ENCODE measurements at places on chromosomes 7 and 10.

DNA sequence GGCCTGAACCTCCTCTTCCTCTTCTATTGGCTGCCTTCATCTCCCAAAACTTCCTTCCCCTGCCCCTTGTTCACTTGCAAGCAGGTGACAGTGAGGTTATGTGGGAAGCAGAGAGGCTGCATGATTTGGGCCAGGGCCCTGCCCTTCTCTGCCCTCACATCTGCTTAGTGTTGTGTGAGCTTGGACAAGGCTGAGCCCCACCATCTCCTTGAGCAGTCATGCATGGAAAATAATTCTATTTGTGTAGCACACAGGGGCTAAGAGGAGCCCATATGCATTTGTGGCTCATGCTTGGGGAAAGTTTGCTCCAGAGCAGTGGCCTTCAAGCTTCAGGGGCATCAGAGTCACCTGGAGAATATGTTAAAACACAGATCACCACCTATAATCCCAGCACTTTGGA, 26.8 kb upstream of the AQP1 start:
- no peak overlapping the region for H3K4me3 ChIP-seq
- no peak for DNase-seq
- H3K36me3 ChIP-seq = no peaks in the 10 kb centered on the region
- no peaks in the 10 kb centered on the region for H3K4me1 ChIP-seq

DNA sequence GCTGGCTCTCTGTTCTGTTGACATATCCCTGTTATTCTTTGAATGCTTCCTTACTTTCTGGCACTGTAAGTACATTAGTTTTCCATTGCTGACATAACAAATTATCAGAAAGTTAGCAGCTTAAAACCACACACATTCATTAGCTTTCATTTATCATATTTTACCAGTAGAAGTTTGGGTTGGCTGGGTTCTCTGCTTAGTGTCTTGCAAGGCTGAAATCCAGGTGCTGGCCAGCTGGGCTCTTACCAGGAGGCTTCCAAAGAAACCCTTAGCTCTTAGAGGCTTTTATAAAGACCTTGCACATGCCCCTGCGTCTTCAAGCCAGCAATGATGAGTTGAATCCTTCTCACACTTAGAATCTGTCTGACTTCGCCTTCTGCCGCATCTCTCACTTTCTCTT, 160.6 kb downstream of the MLLT10 start:
- DNase-seq = no peak
- H3K27ac ChIP-seq = no peak overlapping the region
- peaks cover 49% of the 10 kb centered on the region for H3K36me3 ChIP-seq
- no peak overlapping the region for H3K4me3 ChIP-seq

- no peaks in the 10 kb centered on the region for H3K36me3 ChIP-seq
- no peaks in the 10 kb centered on the region for H3K4me1 ChIP-seq
- DNase-seq = no peak
These were observed 85.8 kb upstream of the PITRM1 start for GRCh38 chr10:3258394-3258793.

DNA sequence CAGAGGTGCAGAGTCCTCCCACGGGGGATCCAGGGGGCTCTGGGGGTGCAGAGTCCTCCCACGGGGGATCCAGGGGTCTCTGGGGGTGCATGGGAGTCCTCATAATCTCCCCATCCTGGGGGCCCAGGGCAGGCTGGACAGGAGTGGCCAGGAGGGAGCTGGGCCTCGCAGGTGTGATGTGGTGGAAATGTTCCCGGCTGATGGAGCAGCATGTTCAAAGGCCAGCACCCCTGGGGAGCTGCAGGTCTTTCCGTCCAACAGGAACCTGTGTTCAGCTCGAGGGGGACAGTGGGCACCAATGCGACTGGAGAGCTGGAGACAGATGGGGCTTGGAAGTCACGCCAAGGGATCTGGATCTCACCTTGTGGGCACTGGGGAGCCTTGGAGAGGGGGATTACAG, 38.5 kb upstream of the PSMG3 start:
- DNase-seq = no peak
- H3K27ac ChIP-seq = no peak overlapping the region
- peaks cover 6% of the 10 kb centered on the region for H3K27me3 ChIP-seq
- H3K4me1 ChIP-seq = no peaks in the 10 kb centered on the region
- H3K4me3 ChIP-seq = no peak overlapping the region

DNA sequence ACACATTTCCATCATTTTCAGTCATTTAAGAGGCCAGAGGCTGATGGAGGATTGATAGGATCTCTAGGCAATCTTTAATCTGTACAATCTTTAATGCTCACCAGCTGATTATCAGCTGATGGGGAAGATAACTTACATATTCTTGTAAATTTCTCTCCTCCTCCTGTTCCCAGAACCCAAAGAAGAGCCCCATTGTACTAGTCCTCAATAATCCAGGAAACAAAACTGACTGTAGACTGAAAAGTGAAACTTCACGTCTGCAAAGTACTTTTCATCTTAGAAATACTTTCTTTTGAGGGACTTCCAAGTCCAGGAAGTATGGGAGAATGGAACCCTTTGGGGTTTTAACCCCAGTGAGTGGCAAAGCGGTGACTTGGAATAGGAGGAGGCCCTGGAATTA, 283.3 kb downstream of the FRMD4A start:
- H3K27ac ChIP-seq = no peak overlapping the region
- no peaks in the 10 kb centered on the region for H3K27me3 ChIP-seq
- no peak overlapping the region for H3K4me3 ChIP-seq
- H3K4me1 ChIP-seq = peaks cover 2% of the 10 kb centered on the region
- no peaks in the 10 kb centered on the region for H3K36me3 ChIP-seq

GRCh38 chr10:49207113-49207512, 18.9 kb upstream of the TMEM273 start:
- H3K4me3 ChIP-seq = no peak overlapping the region
- H3K27ac ChIP-seq = no peak overlapping the region
- no peak for DNase-seq
- peaks cover 31% of the 10 kb centered on the region for H3K27me3 ChIP-seq
- no peaks in the 10 kb centered on the region for H3K4me1 ChIP-seq

GRCh38 chr10:87675396-87676376, 16.0 kb downstream of the PAPSS2 start:
- no peak overlapping the region for H3K27ac ChIP-seq
- H3K4me1 ChIP-seq = peaks cover 3% of the 10 kb centered on the region
- H3K4me3 ChIP-seq = no peak overlapping the region
- H3K36me3 ChIP-seq = no peaks in the 10 kb centered on the region
- peaks cover 14% of the 10 kb centered on the region for H3K27me3 ChIP-seq

GRCh38 chr10:131802996-131803395, 97.8 kb upstream of the PPP2R2D start:
- peaks cover 9% of the 10 kb centered on the region for H3K27me3 ChIP-seq
- H3K4me1 ChIP-seq = no peaks in the 10 kb centered on the region
- no peak overlapping the region for H3K4me3 ChIP-seq

- H3K27ac ChIP-seq = no peak overlapping the region
- DNase-seq = no peak
- no peaks in the 10 kb centered on the region for H3K36me3 ChIP-seq
- H3K4me3 ChIP-seq = no peak overlapping the region
- H3K4me1 ChIP-seq = no peaks in the 10 kb centered on the region
- no peaks in the 10 kb centered on the region for H3K27me3 ChIP-seq
These were observed 546.8 kb downstream of the LRMDA start for GRCh38 chr10:75978213-75978612.

GRCh38 chr7:133512560-133512959, 259.7 kb downstream of the EXOC4 start:
- peaks cover 4% of the 10 kb centered on the region for H3K36me3 ChIP-seq
- no peaks in the 10 kb centered on the region for H3K27me3 ChIP-seq
- H3K4me1 ChIP-seq = no peaks in the 10 kb centered on the region
- no peak overlapping the region for H3K27ac ChIP-seq

GRCh38 chr10:117363028-117363427, 12.2 kb downstream of the PDZD8 start:
- no peak overlapping the region for H3K27ac ChIP-seq
- no peak for DNase-seq
- no peaks in the 10 kb centered on the region for H3K36me3 ChIP-seq
- H3K4me1 ChIP-seq = peaks cover 22% of the 10 kb centered on the region
- H3K4me3 ChIP-seq = no peak overlapping the region

GRCh38 chr10:86862373-86862772, 95.0 kb downstream of the MMRN2 start:
- no peaks in the 10 kb centered on the region for H3K36me3 ChIP-seq
- H3K4me3 ChIP-seq = no peak overlapping the region
- H3K4me1 ChIP-seq = no peaks in the 10 kb centered on the region
- H3K27me3 ChIP-seq = no peaks in the 10 kb centered on the region

DNA sequence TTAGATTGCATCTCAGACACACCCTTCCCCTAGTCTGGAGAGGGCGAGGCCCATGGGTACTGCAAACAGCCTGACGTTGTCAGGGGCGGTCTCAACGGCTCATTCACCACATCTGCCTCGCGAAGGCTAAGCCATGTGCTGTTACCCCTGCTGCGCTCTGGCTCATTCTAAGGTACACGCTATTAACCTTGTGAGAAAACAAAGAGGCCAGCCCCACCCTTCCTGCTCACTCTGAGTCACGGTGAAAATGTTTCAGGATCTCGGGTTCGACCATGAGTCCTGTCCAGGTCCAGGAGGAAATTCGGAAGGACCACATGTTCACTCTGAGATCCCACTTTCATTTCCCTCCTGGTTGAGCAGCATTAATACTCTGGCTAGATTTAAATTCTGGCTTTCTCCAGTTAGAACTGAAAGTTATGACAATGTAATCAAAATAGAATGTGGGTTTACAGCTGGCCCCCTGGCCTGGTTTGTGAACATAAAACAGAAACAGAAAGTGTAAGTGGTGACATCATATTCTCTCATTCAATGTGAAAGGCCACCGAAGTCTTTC, 55.2 kb downstream of the EGFR start:
- peaks cover 13% of the 10 kb centered on the region for H3K4me1 ChIP-seq
- peak overlapping the region; percentile 82 for H3K27ac ChIP-seq
- peaks cover 16% of the 10 kb centered on the region for H3K27me3 ChIP-seq
- DNase-seq = peak; percentile 38
- peak overlapping the region; percentile 4 for H3K4me3 ChIP-seq

DNA sequence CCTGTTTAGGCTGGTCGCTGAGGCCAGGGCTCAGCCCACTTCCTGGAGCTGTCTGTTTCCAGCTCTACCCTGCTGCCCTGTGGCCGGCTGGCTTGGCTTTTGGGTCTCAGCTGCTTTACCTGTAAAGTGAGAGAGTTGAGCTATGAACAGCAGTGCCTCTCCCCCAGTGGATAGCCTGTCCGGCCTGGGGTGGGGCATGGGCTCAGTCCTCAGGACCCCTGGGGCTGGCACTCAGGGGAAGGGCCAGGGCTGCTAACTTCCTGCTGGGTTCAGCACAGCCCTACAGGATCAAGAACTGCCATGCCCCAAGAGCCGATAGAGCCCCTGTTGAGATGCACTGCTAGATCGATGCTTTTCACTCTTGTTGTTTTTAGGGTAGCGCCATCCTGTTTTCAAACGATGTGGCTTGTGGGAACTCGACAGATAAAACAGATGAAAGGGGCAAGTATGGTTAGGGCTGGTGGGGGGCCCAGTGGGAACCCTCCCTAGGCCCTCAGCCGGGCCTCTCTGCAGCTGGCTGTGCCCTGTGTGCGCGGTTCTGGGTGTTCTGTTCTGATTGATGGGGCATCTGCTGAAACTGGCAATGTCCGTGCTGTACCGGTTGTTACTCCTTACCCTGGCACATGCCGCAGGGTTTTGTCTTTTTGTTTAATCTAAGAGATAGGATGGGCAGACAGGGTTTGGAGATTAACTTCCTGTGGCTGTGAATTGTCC, 10.0 kb upstream of the SFRP5 start:
- H3K36me3 ChIP-seq = no peaks in the 10 kb centered on the region
- H3K4me3 ChIP-seq = no peak overlapping the region
- peak overlapping the region; percentile 90 for H3K27ac ChIP-seq
- DNase-seq = peak; percentile 25

DNA sequence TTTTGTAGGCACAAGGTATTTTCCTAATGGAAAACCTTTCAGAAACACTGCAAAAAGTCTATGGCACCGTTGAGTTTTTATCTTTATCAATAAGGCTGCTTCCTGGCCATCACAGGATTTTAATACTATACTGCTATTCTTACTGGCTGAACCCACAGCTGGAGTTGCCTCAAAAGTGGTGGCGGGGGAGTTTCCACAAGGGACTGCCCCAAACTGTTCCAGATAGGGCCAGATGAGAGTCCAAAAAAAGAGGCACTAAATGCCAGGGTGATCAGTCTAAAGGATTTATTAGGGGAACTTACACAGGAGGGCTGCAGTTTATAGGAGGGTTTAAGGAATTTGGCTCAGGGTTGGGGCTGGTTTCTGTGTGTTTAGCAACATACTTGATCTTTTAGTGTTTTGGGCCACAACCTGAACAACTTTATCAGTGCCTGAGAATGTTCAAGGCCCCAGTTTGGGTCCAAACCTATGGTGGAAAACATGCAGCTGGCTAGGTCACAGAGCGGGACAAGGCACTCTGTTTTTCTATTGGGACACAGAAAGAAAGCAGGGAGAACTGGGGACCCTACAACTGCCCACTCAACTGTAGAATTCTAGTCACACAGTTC, 41.4 kb downstream of the STAM start:
- H3K27me3 ChIP-seq = no peaks in the 10 kb centered on the region
- peak overlapping the region; percentile 74 for H3K27ac ChIP-seq
- no peak overlapping the region for H3K4me3 ChIP-seq
- DNase-seq = no peak
- peaks cover 10% of the 10 kb centered on the region for H3K36me3 ChIP-seq

- H3K4me1 ChIP-seq = peaks cover 51% of the 10 kb centered on the region
- DNase-seq = no peak
- peak overlapping the region; percentile 54 for H3K27ac ChIP-seq
- H3K4me3 ChIP-seq = peak overlapping the region; percentile 93
- peaks cover under 1% of the 10 kb centered on the region for H3K27me3 ChIP-seq
- H3K36me3 ChIP-seq = peaks cover 34% of the 10 kb centered on the region
These were observed 2.3 kb downstream of the ZNF282 start for GRCh38 chr7:149197675-149198074.

GRCh38 chr10:88028654-88029053, 165.2 kb downstream of the PTEN start:
- no peaks in the 10 kb centered on the region for H3K36me3 ChIP-seq
- DNase-seq = peak; percentile 9
- H3K4me3 ChIP-seq = no peak overlapping the region
- no peak overlapping the region for H3K27ac ChIP-seq

- H3K36me3 ChIP-seq = no peaks in the 10 kb centered on the region
- no peak overlapping the region for H3K4me3 ChIP-seq
- no peak for DNase-seq
These were observed 123.1 kb downstream of the PLCE1 start for GRCh38 chr10:94116848-94117247.

GRCh38 chr7:68720697-68721096, 877.6 kb upstream of the AUTS2 start:
- H3K4me1 ChIP-seq = no peaks in the 10 kb centered on the region
- no peak overlapping the region for H3K4me3 ChIP-seq
- no peaks in the 10 kb centered on the region for H3K36me3 ChIP-seq
- DNase-seq = no peak
- H3K27me3 ChIP-seq = no peaks in the 10 kb centered on the region
- H3K27ac ChIP-seq = no peak overlapping the region

DNA sequence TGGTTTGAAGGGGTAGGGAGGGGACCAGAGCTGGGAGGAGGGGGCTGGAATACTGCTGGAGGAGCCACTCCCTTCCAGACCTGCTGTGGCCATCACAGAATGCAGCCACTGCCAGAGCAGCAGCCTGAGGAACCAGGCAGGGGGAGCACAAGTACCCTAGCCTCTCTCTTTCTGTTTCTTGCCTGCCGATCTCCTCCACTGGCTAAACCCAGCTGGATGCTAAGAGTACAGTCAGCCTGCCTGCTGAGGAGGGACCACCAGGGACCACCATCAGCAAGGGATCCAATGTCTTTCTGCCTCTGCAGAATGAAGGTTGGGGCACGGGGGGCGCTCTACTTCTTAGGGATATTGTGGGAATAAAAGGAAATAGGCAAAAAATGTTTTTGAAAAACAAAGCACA, 4.7 kb downstream of the BLVRA start:
- H3K27ac ChIP-seq = no peak overlapping the region
- H3K36me3 ChIP-seq = peaks cover 5% of the 10 kb centered on the region
- no peak overlapping the region for H3K4me3 ChIP-seq
- DNase-seq = no peak

Data from activated CD4-positive, alpha-beta T cell treated with anti-CD3 and anti-CD28 coated beads, Interleukin-2, amount 10 ng/mL, durations not matched to agents 7 days and 5 days (primary cell).